ENCODE measurements at places on chromosomes 13 and 19.

- DNase-seq, result no peak
These were observed 6.4 kb downstream of the C19orf47 start for GRCh38 chr19:40341601-40342482.

DNA sequence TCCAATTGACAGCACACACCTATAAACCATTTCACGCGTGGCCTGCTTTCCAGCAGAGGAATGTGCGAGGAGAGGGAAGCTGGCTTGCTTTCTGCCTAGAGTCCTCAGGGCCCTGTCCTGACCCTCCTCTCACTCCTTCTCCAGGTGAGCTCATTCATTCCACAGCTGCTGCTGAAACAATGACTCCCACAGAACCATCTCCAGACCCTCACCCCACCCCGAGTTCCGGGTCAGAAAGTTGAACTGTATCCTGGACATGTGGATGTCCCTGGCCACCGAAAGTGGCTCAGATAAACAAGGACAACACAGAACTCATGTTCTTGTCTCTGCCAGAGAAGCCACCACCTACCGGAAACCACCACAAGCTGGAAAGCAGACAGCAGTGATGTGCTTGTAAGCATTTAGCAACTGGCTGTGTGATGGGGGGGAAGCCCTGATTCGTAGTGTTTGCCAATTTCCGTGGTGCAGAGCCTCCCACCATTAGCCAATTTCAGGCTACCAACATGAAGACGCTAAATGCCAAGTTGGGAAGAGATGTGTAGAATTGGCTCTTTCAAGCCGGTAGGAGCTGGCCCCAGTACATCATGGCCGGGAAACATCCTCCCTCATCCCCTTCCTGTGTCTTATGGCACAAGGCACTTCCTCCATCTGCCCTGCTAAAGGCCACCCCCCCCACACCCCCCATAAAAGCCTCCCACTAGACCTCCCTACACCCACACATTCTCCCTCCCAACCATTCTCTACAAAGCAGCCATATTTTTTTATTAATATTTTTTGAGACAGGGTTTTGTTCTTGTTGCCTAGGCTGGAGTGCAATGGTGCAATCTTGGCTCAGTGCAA lies 5.0 kb downstream of the SYCE2 start:
- DNase-seq, result peak; percentile 42

DNA sequence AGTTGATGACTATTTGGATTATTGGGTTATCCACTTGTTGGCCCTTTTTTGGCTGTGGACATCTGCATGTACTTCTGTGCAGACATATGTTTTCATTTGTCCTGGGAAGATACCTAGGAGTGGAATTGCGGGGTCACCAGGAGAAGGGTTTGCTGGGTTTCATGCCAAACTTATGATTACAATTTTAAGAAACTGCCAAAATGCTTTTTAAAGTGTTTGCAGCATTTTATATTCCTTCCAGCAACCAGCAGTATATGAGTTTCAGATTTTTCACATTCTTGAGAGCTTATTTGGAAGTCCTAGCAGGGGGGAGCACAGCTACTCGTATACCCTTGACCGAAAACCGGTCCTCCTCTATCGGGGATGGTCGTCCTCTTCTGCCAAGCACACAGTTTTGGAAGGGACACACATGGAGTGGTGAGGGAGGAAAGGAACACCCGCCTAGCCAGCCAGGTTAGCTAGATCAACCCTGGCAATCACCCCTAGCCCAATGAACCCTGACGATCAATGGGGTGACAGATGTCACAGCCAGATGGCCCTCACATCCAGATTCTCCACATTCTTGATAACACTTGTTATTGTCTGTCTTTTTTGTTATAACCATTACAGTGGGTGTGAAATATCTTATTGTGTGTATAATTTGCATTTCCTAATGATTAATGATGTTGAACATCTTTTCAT lies 26.7 kb upstream of the RNF113B start:
- no peak for DNase-seq

- DNase-seq, result no peak
These were observed 23.1 kb upstream of the CXCL17 start for GRCh38 chr19:42465827-42466280.

GRCh38 chr19:12656899-12657571 lies 9.5 kb downstream of the MAN2B1 start:
- no peak for DNase-seq
